ENCODE measurements at places on chromosomes 7 and 10.
A peak's percentile ranks its signal among the peaks of the same experiment; 100 is the strongest.

DNA sequence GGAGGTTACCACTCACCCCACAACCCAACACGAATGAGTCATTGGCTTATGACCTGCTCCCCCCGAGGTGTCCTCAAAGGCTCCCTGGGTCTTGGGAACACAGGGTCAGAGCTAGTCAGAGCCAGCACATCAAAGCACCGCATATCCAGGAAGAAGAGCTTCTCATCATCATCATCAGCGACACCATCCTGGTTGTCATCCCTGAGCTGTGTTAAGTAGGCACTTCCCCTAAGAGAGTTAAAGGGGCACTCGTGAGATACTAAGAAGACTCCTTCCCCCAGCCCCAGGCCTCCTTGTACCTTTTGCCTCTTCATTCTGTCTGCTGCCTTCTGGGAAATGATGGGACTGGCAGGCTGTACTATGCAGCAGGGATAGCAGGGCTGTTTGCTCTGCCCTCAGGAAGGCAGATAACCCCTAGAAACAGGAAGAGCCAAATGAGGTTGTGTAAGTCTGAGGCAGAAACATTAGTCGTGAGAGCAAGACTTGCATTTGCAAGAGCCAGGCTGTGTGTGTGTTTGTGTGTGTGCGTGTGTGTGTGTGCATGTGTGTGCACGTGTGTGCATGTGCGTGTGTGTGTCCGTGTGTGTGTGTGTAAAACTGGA is 11.1 kb upstream of the CPA1 start:
- no peak for DNase-seq

- no peak for DNase-seq
Observed at GRCh38 chr7:10257438-10257837, 716.2 kb upstream of the PHF14 start.

- DNase-seq = no peak
Observed at GRCh38 chr10:2994221-2994961, 73.0 kb upstream of the PFKP start.

DNA sequence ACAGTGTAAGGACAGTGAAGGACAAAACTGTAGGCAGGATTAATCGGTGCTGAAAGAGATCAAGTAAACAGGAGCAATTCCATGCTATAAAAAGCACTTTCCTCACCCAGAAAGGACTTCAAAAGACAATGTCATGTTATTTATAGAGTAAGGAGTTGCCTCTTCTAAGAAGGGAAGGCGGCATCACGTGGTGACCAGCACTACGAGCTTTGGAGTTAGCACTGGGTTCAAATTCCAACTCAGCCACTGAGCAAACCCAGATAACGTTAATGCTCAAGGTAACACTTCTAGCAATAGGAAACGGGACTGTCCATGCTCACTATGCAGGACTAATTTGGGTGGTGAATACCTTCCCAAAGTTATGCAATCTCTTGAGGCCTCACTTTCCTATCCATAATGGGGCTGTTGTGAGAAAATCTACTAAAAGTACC is 715 bp upstream of the PANK1 start:
- no peak for DNase-seq

DNA sequence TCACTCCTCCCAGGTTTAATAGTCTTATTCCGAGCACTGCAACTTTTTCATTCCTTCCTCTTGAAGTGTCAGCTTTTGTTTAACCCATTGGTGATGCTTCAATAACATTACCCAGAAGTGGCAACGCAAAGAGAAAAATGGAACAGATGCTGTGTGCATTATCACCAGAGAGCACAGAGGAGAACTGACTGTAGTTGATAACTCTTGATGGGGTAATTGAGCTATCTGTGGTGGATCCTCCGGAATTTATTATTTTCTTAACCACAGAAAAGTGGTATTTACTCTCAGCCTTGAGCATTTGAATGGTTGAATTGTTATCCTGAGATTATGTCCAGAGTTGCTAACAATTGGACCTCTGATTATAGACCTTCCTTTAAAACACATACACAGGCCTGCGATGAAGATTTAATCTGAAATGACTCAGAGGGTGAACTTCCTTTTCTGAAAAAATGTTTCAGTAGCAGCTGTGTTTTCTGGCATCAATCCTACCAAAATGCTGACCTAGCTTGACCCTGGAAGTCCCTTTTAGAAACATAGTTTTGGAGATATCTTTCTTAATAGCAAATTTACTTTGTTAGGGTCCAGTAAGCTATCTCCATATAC is 1584.4 kb upstream of the LRRTM3 start:
- no peak for DNase-seq

- DNase-seq = no peak
Observed at GRCh38 chr7:100016215-100016901, 962 bp downstream of the ZKSCAN1 start.

DNA sequence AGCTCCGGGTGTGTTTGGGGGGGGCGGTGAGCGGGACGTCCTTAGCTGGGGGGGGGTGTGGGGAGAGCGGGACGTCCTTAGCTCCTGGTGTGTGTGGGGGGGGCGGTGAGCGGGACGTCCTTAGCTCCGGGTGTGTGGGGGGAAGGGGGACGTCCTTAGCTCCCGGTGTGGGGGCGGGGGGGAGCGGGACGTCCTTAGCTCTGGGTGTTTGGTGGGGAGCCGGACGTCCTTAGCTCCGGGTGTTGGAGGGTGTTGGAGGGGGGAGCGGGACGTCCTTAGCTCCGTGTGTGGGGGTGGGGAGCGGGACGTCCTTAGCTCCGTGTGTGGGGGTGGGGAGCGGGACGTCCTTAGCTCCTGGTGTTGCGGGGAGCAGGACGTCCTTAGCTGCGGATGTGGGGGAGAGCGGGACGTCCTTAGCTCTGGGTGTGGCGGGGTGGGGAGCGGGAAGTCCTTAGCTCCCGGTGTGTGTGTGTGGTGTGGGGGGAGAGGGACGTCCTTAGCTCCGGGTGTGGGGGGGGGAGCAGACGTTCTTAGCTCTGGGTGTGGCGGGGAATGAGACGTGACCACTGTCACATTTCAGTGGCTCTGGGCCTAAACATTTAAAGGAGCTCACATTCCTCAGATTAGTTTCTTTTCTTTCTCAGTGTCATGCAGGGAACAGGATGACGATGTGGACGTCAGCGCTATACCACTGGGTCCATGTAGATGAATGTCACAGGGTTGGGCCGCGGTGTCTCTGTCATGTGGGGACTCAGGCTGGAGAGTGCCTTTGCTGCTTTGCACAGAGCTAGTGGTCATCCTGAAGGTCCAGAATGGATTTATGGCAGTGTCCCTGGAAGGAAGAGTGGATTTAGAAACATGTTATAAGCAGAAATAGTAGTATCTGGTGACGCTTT is 7.5 kb downstream of the DYNC2I1 start:
- peak; percentile 76 for DNase-seq

- DNase-seq = peak; percentile 73
Observed at GRCh38 chr7:158802535-158803366, 26.6 kb downstream of the ESYT2 start.

DNA sequence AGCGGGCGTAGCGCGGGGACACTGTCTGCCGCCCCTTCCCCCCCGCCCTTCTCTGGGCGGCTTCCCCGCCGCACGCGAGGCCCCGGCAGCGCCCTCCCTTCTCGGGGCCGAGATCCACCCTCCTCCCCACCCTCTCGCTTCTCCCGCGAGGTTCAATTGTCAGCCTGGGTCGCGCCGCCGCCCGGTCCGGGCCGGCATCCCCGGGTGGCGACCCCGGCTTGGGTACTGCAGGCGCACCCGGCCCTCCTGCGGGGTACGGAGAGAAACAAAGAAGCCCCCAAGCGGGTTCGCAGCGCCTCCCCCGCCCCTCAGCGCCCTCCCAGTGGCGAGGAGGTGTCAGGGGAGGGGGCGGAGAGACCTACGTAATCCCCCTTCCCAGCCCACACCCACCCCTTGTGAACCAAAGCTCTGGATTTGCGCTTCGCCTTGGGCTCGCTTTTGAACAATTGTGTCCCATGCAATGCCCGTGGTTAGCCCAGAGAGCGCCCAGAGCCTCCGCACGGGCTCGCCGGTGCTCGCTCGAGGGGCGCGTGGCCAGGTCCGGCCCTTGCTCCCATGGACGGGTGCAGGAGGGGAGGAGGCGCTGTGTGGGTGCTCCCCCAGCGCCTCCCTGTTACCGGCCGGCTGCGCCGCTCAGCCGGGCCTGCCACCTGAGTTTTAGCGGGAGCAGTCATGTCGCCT is 634 bp downstream of the HECW1 start:
- DNase-seq = peak; percentile 83

DNA sequence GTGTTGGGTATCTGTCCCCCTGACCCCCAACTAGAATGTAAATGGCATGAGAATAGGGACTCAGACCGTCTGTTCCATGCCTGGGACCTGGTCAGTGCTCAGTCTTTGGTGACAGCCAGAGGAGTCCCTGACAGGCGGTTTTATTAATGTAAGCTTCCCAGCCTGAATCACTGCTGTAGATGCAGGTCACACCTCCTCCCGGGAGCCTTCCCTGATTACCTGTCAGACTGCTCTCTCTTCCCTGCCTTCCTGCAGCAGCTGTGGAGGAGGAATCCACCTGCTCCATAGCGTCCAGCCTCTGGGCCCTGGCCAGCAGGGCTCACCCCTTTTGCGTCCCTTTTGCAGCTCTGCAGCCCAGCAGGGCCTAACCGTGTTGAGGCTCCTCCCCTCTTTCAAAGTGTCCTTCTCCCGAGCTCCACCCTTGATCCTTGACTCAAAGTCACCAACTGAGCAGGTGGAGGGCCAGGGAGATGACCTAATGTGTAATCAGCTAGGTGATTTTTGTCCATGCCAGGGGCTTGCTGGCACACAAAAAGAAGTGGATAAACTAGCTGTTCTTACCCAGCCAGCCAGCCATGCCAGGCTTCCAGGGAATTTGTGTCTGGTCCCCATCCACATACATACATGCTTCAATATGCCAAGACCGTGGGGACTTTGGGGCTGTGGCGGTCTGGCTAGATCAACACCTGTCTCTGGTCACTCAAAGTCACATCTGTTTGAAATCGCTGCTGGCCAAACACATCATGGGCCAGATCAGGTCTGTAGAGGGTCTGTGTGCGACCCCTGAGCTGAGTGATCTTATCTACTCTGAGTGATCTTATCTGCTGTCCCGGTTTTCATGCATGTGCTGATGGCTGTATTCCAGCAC is 195.1 kb downstream of the CCDC3 start:
- DNase-seq = no peak

DNA sequence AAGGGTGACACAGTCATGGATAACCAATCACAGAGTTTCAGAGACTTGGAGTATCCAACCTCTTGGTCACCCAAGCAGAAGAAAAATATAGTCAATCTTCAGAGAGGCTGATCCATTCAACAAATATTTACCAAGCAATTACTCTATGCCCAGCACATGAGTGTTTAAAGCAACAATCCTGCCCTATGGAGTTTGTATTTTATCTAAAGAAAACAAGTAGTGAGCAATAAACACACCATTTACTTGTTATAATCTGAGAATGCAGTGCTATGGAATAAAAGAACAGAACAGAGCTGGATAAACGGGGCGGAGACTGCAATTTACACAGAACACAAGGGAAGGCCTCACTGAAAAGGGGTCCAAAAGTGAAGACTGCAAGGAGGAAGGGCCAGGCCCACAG is 63.8 kb downstream of the GRB10 start:
- no peak for DNase-seq

- DNase-seq = peak; percentile 38
Observed at GRCh38 chr10:86282664-86283465, 83.7 kb downstream of the GRID1 start.

DNA sequence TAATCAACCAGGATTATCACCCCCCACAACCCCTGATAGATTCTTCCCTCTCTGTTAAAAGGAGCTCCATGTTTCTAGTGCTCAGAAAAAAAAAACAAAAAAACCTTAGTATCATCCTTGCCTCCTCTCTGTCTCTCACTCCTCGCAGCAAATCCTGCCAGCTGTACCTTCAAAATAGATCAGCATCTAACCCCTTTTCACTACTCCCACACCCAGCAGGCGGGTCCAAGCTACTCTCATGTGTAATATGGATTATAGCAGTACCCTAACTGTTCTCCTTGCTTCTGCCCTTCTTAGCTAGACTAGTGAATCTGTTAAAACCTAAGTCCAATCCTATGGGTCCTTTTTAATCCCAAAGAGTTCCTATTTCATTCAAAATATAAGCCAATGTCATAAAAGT is 667.4 kb downstream of the MAGI2 start:
- no peak for DNase-seq

DNA sequence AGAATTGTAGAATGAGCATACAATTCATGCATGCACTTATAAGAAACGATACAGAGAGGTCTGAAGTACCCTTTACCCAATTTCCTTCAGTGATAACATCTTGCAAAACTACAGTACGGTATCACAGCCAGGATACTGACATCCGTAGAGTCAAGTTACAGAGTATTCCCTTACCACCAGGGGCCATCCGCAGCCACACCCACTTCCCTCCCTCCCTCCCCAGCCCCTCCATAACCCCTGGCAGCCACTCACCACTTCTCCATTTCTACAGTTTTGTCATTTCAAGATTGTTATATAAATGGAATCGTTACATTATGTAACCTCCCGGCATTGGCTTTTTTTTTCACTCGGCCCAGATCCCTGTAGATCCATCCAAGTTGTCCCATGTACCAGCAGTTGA is 113.6 kb upstream of the RET start:
- peak; percentile 15 for DNase-seq

- DNase-seq = peak; percentile 56
Observed at GRCh38 chr7:101200504-101200861, 353 bp downstream of the MOGAT3 start.

DNA sequence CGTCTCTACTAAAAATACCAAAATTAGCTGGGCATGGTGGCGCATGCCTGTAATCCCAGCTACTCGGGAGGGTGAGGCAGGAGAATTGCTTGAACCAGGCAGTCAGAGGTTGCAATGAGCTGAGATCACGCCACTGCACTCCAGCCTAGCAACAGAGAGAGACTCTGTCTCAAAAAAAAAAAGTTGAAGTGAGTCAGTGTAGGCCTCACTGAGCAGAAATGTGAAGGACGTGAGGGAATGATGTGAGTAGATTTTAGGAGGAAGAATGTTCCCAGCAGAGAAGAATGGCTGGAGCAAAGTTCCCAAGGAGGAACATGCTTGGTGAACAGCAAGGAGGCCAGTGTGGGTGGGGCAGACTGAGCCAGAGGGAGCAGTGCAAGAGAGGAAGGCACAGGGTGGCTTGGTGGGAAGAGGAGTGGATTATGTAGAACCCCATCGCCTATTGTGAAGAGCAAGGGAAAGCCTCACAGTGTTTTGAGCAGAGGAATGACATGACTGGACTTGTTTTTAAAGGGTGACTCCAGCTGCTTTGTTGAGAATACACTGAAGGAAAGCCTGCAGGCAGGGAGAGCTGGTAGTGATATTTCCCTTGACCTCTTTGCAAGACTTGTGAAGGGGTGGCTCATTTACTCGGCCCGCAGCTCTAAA is 708.7 kb downstream of the SUGCT start:
- DNase-seq = no peak

GRCh38 chr10:76944640-76945039 is 693.0 kb downstream of the KCNMA1 start:
- DNase-seq = no peak

GRCh38 chr7:114857605-114858004 is 64.3 kb upstream of the MDFIC start:
- DNase-seq = no peak

DNA sequence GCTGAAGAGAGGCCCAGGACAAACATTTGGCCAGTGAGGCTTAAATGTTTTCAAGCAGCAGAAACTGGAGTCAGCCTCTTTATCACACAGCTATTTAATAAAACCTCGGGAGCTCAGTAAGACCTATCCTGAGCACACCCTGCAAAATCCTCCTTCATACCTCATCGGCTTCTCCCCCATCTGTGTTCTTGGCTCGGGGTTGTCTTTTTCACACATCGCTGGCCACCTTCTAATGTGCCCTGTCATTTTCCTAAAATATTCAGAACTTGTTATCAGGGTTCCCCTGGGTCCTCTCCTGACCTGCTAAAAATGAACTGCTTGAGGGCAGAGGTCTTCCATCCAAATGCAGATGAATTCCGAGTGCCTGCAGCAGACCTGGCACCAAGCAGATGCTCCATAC is 310.3 kb upstream of the AKR1E2 start:
- no peak for DNase-seq
